NCI-H460 (cell line): ENCODE measurements at places on chromosomes 7 and 10.

DNA sequence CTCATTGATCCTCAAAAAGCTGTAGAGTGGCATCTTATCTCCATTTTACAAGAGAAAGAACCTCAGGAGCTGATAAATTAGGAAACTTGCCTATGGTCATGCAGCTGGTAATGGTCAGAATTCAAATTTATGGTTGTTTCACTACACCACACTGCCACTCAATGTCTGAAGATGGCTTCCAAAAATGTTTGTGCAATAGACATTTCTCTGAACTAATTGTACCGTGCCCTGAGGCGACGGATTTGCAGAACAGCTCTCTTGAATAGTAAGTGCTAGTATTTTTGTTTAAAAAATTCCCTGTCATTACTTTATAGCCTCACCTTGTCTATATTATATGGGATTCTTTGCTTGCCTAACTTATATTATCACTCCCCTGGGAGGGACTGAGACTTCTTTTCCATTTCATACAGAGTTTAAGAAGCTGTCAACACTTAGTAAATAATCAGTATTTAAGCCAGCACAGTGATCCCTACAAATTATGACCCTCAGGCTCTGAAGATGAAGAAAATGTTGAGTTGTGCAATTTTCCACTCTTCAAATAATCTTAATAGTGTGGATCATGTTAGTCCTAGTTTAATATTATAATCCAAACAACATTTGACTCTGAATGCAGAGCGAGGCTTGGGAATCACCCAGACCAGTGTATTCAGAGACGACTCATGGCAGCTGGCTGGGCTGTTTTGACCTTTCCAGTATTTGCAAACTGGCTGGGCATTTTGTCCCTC is 346.6 kb downstream of the PTEN start:
- DNase-seq: no peak

DNA sequence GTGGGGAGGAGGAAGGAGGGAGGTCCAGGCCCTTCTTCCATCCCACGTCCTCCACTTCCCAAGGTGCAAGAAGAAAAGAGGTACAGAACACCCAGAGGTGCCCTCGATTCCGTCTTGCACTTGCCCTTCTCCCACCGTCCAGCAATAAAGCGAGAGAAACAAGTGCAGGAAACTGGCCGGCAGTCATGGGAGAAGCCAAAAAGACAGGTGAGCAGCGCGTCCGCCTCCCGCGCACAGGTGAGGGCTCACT is 1.3 kb downstream of the C10orf95 start:
- DNase-seq: no peak

DNA sequence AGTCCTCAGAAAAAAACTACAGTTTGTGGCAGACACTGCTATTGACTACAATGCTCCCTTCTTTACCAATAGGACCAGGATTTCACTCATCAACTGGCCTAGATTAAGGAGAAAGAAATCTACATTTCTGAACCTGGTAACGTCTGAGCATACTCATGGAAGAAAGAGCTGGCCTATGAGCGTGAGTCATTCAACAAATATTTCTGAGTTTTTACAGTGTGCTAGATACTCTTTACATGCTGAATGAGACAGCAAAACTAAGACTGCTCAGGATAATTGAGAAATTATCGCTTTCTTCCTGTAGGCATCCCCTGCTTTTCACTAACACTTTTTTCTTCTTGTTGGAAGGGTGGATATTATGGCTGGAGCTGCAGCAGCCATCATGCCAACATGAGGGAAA is 609.7 kb downstream of the TNS3 start:
- DNase-seq: peak; percentile 36

- no peak for DNase-seq
Observed at GRCh38 chr7:107471292-107472070, 1.6 kb downstream of the GPR22 start.

GRCh38 chr7:33107136-33108066 is 1.8 kb downstream of the RP9 start:
- peak; percentile 28 for DNase-seq

DNA sequence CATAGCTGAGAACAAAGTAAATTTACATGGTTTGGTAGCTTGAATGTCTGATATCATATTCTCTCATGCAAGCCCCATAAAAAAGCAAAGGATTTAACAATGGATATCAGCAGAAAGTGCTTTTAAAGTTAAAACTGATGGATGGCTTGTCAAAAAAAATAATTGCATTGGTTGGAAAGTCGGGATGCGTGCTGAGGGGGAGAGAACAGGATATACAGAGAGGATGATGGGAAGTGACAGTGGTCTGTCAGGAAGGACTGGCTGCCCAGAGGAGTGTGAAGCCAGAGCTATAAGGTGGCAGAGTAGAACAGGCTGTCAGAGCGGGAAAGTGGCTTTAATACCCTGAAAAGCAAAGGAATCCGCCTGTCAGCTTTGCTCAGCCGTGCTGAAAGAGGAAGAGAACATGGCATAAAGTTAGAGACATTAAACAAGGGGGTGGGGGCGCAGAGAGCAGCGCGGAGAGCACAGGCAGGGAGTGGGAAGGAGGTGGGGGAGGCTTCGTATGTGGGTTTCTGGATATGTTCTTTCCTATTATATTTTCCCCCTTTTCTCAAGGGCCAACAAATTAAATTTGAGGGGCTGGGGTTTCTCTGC is 493.0 kb downstream of the LRMDA start:
- no peak for DNase-seq

- DNase-seq: no peak
Observed at GRCh38 chr7:43834463-43835251, 34.7 kb downstream of the MRPS24 start.

- DNase-seq: no peak
Observed at GRCh38 chr10:103599211-103599610, 105.7 kb downstream of the NEURL1 start.

GRCh38 chr10:119478111-119478802 is 64.3 kb downstream of the RGS10 start:
- DNase-seq: no peak

- no peak for DNase-seq
Observed at GRCh38 chr7:154874409-154875113, 128.4 kb downstream of the PAXIP1 start.

GRCh38 chr10:4382811-4383210 is 443.2 kb upstream of the AKR1E2 start:
- no peak for DNase-seq

- DNase-seq: no peak
Observed at GRCh38 chr10:130499541-130499940, 363.4 kb downstream of the GLRX3 start.

GRCh38 chr7:40221836-40222235 is 87.0 kb downstream of the SUGCT start:
- DNase-seq: no peak

- no peak for DNase-seq
Observed at GRCh38 chr10:60762554-60762953, 15.7 kb upstream of the CDK1 start.

GRCh38 chr10:52368725-52369124 is 54.6 kb downstream of the DKK1 start:
- no peak for DNase-seq

DNA sequence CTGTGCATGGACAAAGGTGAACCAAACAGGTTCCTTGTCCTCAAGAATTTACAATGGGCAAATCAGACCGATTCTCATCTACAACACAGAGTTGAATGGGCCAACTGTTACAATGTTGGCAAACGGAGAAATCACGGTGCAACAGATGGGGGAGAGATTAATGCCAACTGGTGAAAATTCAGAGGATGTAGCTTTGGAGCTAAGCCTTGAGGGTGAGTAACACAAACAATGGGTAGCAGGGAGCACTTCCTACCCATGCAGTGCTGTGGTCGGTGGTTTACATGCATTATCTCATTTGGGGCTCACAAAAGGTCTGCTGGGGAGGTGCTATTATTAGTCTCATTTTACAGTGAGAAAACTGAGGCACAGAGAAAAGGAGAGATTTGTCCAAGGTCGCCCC is 902 bp upstream of the NFE2L3 start:
- DNase-seq: no peak

GRCh38 chr10:126558881-126559280 is 111.6 kb downstream of the C10orf90 start:
- no peak for DNase-seq

- DNase-seq: no peak
Observed at GRCh38 chr7:28835800-28836199, 122.3 kb downstream of the TRIL start.

DNA sequence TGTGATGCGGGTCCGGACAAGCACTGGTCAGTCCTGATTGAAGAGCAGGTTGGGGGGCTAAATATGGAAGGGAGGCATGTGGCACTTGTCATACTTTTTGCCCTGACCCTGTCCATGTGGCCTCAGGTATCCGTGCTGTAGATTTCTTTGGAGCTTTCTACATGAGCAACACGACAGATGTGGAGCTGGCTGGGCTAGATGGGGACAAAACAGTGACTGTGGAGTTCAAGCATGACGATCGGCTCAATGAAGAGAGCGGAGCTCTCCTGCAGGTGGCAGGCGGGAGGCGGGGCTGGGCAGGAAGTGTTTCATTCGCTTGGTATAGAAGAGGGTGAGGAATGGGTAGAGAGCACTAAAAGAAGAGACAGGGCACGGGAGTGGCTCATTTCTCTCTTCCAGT is 13.0 kb upstream of the CHCHD1 start:
- no peak for DNase-seq

GRCh38 chr7:148507787-148508186 is 82.8 kb upstream of the C7orf33 start:
- no peak for DNase-seq

DNA sequence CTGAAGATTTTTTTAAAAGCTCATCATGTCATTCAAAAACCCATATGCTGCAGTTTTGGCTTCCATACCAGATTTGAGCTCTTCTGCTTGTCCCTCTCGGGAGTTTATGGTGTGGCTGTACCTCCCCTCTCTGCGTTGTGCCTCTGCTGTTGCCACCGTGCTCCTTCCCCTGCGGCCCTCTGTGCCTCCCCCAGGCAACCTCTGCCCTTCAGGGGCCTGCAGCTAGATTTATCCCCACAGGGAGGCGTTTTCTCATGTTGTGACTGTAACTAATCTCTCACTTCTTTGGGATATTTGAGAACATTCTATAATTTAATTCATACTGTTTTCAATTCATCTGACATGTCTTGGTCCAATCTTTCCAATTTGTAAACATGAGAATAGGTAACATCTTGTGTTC is 52.7 kb downstream of the TASOR2 start:
- no peak for DNase-seq

- no peak for DNase-seq
Observed at GRCh38 chr7:36970551-36971514, 246.5 kb upstream of the AOAH start.

DNA sequence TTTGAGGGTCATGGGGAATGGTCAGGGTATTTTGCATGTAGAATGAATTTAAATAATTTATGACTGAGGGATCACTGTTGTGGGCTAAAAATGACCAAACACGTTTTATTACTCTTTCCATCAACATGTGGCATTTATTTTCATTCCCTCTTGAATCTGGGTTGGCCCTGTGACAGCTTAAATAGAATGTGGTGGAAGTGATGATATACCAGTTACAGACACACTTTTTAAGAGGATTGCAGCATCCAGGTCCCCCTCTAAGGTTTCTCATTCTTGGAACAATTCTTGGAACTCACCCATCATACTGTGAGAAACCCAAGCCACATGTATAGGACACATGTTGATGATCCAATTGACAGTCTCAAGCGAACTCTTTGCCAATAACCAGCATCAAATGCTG is 272.4 kb downstream of the ETV1 start:
- no peak for DNase-seq

- no peak for DNase-seq
Observed at GRCh38 chr10:47322300-47323061, at the start of gene GDF2. Gene GDF2 (plus strand): TSS chr10:47322454. CDS start chr10:47322669, 215 bp downstream.

DNA sequence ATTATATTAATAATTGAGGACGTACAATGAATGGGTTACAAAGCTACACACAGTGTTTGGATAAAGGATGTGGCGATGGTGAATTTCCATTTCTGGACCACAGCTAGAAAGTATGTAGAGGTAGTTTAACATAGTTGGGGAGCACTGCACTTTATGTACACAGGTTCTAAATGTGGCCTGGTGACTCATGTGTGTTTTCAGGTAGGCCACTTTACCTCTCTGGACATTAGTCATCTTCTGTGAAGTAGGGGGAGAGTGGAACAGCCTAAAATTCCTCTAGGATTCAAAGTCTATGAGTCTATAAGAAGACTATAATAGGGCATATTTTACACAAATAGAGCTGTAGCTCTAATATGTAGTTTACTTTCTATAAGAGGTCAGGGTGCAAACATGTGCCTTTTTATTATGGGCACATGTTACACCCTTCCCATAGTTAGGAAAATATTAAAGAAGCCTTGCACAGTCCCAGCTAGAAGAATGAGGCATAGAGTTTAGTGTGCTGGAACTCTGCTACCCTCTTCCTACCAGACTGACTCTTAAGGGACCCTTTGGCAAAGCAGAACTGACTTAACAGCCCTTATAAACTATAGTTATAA is 594.9 kb downstream of the LRMDA start:
- no peak for DNase-seq

- DNase-seq: no peak
Observed at GRCh38 chr10:20327954-20328353, 511.7 kb downstream of the PLXDC2 start.

DNA sequence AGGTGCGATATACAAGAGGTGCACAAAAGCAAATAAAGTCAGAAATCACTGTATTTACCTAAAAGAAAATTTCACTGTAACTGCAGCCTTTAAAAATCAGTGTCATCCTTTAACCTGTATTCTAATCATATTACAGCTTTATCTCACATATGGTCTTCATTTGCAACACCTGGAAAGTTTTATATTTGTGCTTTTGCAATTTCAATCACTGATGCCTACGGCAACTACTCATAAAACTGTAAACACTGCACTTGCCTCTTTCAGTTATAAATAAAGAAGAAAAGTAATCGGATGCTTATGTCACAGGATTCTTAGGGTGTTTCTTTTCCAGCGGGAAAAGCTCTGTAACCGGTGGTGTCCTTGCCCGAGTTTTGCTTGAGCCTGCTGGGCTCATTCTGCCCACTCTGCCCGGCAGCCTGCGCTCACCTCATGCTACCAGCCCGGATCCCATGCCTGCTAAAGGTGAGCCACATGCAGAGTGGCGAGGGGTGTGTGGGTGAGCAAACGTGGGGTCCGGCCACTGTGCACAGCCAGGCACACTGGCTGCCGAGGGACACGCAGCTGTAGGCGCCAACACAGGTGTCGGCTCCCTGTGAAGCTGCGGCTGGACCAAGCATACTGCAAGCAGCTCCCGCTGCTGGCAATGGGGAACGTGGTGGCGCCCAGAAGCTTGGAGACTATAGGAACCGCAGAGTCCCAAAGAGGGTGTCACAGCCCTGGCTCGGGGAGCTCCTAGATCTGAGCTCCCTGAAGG is 56.3 kb upstream of the ABCB5 start:
- DNase-seq: no peak

- DNase-seq: no peak
Observed at GRCh38 chr7:40197527-40197926, 62.7 kb downstream of the SUGCT start.
